NCI-H2029 treated with DMSO at 0.1 percent for 48 hours (cell line): ENCODE measurements at places on chromosomes 1 and 21.

GRCh38 chr1:176866011-176866714 lies 298.3 kb downstream of the ASTN1 start:
- no peak for DNase-seq

- no peak for DNase-seq
Measured at GRCh38 chr1:219312967-219313366, 139.3 kb downstream of the LYPLAL1 start.

DNA sequence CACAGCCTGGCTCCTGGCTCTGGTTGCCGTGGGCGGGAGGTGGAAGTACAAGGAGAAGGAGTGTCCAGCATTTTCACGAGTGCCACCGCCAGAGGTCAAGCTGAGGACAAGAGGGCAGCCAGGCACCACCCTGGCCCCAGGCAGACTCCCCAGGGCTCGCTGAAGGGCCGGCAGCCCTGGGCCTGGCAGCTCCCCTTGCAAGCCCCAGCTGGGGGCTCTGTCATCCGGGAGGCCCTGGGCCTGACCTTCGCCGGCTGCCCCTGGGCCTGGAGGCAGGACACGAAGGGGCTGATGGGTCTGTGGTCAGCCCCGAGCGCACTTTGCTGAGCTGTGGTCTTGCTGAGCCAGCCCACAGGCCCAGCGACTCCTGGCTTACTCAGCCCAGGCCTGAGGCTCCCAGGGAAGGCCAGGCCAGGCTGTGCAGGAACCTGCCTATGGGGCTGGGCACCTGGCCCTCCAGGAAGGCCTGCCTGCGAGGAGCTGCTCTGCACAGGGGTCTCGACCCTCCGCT lies 74.8 kb downstream of the MORN1 start:
- DNase-seq: no peak

- DNase-seq: no peak
Measured at GRCh38 chr1:165856606-165857005, 29.2 kb downstream of the UCK2 start.

GRCh38 chr1:19765623-19766022 lies 34.1 kb downstream of the TMCO4 start:
- no peak for DNase-seq
